ENCODE measurements at places on chromosomes 1 and 21. TPM values are rescaled to one million over a fixed set of nuclear protein-coding genes. Genes with fewer than 3 reads are reported as not detected.

Gene AMY1B
- total RNA-seq: not detected

Gene OR2G6
- not detected for total RNA-seq

Gene B3GALT2
- total RNA-seq: 0.46 TPM

Gene DYNLT4
- total RNA-seq: 0.47 TPM

Gene TSPEAR
- not detected for total RNA-seq

Gene TMEM82
- total RNA-seq: 13.1 TPM

Measured in left colon (tissue), 2 donors.